ENCODE measurements at places on chromosomes 3 and 15.

DNA sequence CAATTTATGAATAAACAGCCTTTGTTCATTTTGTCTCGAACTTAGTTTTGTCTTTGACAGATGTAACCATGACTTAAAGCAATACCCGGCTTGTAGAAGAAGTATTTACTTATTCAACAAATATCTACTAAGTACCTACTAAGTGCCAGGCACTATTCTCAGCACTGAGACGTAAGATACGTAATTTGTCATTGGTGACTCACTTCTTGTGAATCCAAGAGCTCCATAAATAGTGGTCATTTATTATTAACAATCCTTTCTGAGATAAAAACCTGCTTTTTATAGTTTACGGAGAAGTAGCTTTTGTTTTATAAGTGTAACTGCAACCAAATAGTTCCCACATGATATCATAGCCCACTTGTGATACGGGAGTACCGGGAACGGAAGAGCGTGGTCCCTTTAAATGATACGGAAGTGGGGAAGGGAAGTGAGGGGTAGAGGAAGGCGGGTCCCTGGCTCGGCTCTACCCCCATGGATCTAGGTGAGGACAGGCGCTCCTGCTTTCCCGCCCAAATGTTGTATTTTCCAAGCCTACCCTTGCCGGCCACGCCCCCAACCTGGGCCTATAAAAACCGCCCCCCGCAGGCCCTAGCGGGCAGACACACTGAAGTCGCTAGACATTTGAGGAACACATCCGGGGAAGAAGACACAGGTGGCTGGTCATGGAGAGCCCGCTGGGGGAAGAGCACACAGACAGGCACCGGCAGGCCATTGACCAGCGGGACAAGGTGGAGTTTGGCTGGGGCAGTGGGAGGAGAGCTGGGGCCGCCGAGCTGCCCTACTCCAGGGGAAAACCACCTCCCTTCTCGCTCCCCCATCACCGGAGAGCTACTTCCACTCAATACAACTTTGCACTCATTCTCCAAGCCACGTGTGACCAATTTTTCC, at the start of gene SAMMSON:
Gene SAMMSON (plus strand): TSS at position 594 of the 888 bp plus-strand sequence.
- DNase-seq, result no peak

DNA sequence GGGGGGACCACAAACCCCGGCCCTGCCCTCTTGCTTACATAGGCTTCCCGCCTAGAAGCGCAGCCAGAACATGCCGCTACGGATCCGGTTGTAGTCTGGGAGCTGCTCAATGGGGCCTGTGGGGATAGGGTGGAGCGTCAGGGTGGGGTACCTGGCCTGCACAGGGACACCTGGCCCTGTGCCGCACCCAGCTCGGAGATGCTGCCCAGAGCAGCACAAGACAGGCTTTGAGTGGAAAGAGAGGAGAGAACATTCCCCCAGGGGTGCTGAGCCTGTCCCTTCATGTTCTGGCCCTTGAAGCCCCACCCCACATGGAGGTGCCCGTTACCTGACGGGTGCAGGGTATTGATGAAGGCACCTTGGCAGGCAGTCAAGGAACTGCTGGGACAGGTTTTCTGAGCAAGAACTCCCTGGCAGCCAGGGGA, 4.0 kb upstream of the COL7A1 start:
- no peak for DNase-seq

- DNase-seq, result no peak
Measured at GRCh38 chr3:41092844-41093243, 106.5 kb upstream of the CTNNB1 start.

DNA sequence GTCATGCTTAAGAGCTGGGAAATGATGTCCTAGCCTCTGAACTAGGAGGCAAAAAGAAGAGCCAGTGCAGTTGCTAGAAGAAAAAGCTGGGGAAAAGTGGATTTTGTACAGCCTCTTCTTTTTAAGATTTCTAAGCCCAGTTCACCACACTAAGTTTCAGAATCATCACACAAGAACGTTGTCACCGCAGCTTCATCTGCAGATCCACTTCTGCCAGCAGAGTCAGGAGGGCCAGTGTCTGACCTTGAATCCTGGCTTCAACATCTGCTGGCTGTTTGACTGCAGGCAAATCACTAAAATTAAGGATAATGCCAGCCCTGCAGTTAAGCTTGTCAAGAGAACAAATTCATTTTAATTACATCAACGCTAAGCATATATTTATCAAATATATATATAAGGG, 36.2 kb downstream of the HDC start:
- DNase-seq, result no peak

GRCh38 chr15:101525087-101525669, 35.7 kb upstream of the PCSK6 start:
- no peak for DNase-seq

DNA sequence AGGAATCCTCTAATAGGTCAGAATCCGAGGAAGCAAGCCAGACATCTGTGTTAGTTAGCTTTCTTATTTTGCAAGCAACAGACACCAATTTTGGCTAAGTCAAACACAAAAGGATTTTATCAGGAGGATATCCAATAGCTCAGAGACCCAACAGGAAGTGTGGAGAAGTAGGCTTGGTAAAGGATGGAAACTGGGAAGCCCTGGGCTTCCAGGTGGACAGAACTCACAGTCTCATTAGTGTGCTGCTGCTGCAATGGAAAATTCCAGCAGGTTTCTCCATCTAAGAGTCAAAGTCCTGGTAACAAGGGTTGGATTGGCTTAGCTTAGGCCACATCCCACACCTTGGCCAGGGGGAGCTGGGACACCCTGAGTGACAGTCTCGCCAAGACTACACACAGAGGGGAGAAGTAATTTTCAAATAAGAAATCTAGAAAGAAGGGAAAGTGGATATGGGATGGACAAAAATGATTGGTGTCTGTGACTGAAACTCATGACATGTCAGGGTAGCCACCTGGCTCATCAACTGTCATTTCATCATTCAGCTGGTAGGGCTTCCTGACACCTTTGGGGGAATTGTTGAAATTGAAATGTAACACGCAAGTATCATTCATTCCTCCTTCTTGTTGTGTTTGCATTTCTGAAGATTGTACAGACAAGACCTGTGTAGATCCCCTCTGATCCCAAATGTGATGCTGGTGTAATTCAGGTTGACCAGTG, 158.6 kb downstream of the THSD4 start:
- no peak for DNase-seq

Data from CD4-positive, alpha-beta T cell treated with Interleukin-6 at 100 ng/mL for 8 hours (primary cell).